ENCODE measurements at places on chromosomes 6 and 20. TPM values are rescaled to one million over a fixed set of nuclear protein-coding genes. Genes with fewer than 3 reads are reported as not detected.
A peak's percentile ranks its signal among the peaks of the same experiment; 100 is the strongest.

- H3K27me3 ChIP-seq: no peaks in the 10 kb centered on the region
- H3K27ac ChIP-seq: no peak overlapping the region
- no peaks in the 10 kb centered on the region for H3K36me3 ChIP-seq
- DNase-seq: no peak
- H3K4me1 ChIP-seq: no peaks in the 10 kb centered on the region
Observed at GRCh38 chr20:36873498-36874189, 2.3 kb upstream of the TLDC2 start.

DNA sequence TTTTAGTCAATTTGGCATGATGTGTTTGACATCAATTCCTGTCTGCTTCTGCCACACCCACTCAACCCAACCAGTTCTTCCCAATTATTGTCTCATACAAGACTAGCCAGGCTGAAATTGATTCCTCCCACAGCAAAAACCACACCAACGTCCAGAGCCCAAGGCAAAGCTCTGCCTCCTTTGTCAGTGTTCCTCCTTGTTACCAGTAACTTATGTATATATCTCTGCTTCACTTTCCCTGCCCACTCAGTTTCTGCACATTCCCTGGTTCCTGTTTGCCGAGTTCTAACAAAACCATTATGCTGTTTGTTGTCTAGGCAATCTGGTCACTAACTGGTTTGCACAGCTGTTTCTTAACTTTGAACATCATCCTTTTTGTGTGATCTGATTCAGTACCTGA, 547.9 kb upstream of the PTCHD4 start:
- no peak overlapping the region for H3K27ac ChIP-seq
- no peak overlapping the region for H3K4me3 ChIP-seq
- H3K36me3 ChIP-seq: no peaks in the 10 kb centered on the region
- H3K4me1 ChIP-seq: no peaks in the 10 kb centered on the region
- H3K27me3 ChIP-seq: no peaks in the 10 kb centered on the region

VNN1 gene
- total RNA-seq: 0.37 TPM

GRCh38 chr20:6637160-6637579, 130.3 kb upstream of the BMP2 start:
- DNase-seq: no peak
- H3K27me3 ChIP-seq: no peaks in the 10 kb centered on the region
- H3K4me3 ChIP-seq: no peak overlapping the region
- no peaks in the 10 kb centered on the region for H3K4me1 ChIP-seq

DNA sequence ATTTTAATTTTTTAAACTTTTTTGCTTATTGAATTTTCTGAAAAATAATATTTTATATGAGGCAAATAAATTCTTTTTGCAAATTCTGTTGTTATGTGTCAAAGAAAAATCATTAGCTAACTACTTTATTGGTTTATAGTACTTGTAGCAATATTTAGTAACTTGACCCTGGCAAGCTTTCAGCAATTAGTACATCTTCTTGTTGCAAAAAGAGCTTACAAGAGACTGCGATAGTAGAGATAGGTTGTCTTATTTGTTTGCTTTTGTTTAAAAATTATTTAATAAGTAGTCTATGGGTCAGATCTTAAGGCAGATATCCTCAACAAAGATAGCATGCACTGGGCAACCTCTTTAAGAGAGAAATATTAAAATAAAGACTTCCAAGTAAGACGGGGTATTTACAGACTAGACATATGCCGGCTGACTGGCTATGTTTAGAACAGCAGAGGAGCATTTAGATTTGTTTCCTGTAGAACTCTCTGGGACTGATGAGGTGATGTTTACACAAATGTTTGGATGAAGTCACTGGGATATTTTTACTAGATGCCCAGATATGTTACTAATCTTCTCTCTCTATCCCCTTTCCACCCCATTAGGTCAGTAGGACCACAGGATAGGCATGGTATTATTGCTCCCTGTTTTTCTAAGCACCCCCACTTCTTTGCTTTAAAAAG, 25.0 kb downstream of the VGLL2 start:
- no peaks in the 10 kb centered on the region for H3K36me3 ChIP-seq
- no peak for DNase-seq
- H3K4me1 ChIP-seq: no peaks in the 10 kb centered on the region
- H3K27me3 ChIP-seq: no peaks in the 10 kb centered on the region

DNA sequence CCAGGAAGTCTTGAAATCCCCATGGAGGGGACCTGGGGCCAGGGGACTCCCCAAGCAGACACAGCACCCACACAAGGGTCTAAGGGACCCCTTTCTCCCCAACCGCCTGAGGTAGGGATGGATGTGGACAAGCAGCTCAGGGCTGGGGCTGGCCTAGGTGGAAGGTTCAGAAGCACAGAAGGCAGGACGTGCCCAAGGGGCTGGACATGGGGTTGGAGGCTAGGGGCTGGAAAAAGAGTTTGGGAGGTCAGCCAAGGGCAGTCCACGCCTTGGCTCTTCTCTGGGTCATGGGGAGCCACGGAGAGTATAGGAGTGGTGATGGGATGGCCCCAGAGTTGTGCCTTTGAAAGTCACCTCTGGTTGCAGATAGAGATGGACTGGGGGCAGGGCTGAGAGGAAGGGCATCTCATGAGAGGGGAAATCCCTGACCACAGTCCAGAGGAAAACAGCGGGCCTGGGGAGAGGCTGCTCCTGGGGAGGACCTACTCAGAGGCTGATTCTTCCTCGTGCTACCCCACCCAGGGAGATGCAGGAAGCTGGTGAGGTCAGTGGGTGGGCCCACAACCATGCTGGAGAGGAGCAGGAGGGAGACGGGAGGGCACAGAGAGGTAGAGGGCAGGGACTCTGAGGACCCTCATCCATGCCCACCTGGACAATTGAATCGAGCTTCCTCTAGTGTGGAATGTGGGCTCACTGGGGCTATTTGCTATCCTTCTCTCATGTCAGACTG, 2.5 kb upstream of the HSPA12B start:
- H3K27me3 ChIP-seq: no peaks in the 10 kb centered on the region
- H3K27ac ChIP-seq: no peak overlapping the region
- H3K36me3 ChIP-seq: no peaks in the 10 kb centered on the region
- DNase-seq: no peak

MOG gene
- not detected for total RNA-seq

GRCh38 chr20:5967469-5967868, 17.0 kb downstream of the MCM8 start:
- no peaks in the 10 kb centered on the region for H3K4me1 ChIP-seq
- no peaks in the 10 kb centered on the region for H3K27me3 ChIP-seq
- no peak for DNase-seq
- no peaks in the 10 kb centered on the region for H3K36me3 ChIP-seq

PABPC1L gene
- total RNA-seq: 71.7 TPM

- H3K4me3 ChIP-seq: no peak overlapping the region
- no peaks in the 10 kb centered on the region for H3K36me3 ChIP-seq
- H3K27me3 ChIP-seq: no peaks in the 10 kb centered on the region
- no peak for DNase-seq
- no peaks in the 10 kb centered on the region for H3K4me1 ChIP-seq
- H3K27ac ChIP-seq: no peak overlapping the region
Observed at GRCh38 chr6:149046822-149047246, 270.7 kb upstream of the TAB2 start.

DNA sequence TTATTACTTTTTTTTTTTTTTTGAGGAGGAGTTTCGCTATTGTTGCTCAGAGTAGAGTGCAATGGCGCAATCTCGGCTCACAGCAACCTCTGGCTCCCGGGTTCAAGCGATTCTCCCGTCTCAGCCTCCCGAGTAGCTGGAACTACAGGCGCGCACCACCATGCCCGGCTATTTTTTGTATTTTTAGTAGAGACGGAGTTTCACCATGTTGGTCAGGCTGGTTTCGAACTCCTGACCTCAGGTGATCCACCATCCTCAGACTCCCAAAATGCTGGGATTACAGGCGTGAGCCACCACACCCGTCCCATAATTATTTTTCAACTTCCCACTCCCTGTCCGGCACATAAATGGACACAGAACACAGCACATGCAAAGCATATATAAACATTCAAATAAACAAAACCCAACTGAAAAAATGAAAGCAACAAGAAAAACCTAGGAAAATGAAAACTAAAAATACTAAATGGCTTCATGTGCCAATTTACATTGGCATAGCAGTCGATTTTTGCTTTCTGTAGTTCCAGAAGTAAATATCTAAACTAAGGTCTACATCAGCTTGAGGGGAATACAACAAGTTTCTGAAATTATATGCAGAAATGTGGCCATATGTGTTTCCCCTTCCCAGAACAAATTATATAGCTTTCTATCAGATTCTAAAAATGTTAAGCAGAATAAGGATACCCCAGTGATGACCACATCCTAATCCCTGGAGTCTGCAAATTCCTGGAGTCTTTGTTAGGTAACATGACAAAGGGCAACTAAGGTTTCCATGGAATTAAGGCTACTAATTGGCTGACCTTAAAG, 113.9 kb downstream of the HFE start:
- H3K27me3 ChIP-seq: no peaks in the 10 kb centered on the region
- no peak overlapping the region for H3K27ac ChIP-seq
- no peaks in the 10 kb centered on the region for H3K4me1 ChIP-seq
- H3K36me3 ChIP-seq: no peaks in the 10 kb centered on the region

GRCh38 chr6:158357570-158358216, 45.4 kb downstream of the TULP4 start:
- no peak for DNase-seq
- H3K27ac ChIP-seq: no peak overlapping the region
- H3K4me1 ChIP-seq: no peaks in the 10 kb centered on the region
- H3K4me3 ChIP-seq: no peak overlapping the region

- DNase-seq: no peak
- no peak overlapping the region for H3K27ac ChIP-seq
- no peak overlapping the region for H3K4me3 ChIP-seq
- H3K4me1 ChIP-seq: no peaks in the 10 kb centered on the region
Observed at GRCh38 chr20:53352727-53353440, 240.8 kb downstream of the ZNF217 start.

PSORS1C2 gene
- total RNA-seq: not detected

OR2H1 gene
- total RNA-seq: 7.5 TPM

DNA sequence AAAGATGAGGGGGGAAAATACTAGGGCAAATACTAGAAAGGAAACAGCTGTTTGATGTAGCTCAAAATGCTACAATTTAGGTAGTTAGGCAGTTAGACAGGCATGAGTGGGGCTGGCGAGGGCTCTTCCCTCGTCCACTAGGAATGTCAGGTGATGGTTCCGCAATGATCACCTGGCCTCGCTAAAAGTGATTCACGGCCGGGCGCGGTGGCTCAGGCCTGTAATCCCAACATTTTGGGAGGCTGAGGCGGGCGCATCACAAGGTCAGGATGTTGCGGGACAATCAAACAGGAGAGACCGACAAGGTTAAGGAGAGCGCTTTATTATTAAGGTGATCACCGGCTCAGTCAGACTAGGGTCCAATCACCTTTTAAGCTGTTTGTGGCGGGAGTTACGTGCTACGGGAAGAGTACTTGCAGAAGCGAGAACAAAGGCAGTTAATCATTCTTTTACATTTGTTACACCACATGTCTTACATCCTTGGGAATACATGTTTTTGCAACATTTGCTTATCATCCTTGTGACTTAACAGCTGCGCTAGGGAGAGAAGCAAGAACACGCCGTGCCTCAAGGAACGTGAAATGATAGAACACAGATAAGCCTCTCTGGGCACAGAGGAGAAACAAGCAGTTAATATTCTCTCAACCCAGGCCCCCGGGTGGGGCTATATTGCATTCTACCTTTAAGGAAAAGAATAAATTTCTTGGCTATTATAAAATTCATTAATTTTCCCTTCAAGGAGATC, 1025.4 kb downstream of the EYS start:
- H3K36me3 ChIP-seq: no peaks in the 10 kb centered on the region
- no peaks in the 10 kb centered on the region for H3K27me3 ChIP-seq
- no peak overlapping the region for H3K4me3 ChIP-seq
- peaks cover 19% of the 10 kb centered on the region for H3K4me1 ChIP-seq
- H3K27ac ChIP-seq: peak overlapping the region; percentile 40
- DNase-seq: peak; percentile 85

- no peaks in the 10 kb centered on the region for H3K36me3 ChIP-seq
- no peaks in the 10 kb centered on the region for H3K27me3 ChIP-seq
- H3K4me3 ChIP-seq: no peak overlapping the region
- DNase-seq: no peak
- peaks cover 17% of the 10 kb centered on the region for H3K4me1 ChIP-seq
- no peak overlapping the region for H3K27ac ChIP-seq
Observed at GRCh38 chr20:51628533-51629398, 86.2 kb upstream of the NFATC2 start.

DNA sequence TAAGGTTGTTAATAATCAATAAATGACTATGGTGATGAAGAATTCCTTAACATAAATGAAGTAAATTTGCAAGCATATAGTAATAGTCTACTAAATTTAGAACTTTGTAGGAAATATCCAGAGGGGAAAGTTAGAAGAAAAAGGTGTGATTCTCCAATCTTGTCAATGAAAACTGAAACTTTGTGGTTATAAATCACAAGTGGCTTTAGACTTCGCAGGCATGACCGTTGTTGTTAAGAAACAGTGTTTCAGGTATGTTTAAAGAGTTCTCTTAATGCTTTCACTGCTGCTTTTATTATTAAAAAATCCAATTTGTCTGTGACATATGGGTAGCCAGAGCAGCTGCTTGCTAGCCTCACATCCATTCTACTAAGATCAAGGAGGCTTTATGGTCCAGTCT, 475.6 kb upstream of the ADGRB3 start:
- no peaks in the 10 kb centered on the region for H3K4me1 ChIP-seq
- H3K27ac ChIP-seq: no peak overlapping the region
- no peaks in the 10 kb centered on the region for H3K27me3 ChIP-seq
- no peak overlapping the region for H3K4me3 ChIP-seq
- DNase-seq: no peak

SMLR1 gene
- total RNA-seq: 0.94 TPM

- H3K4me3 ChIP-seq: no peak overlapping the region
- no peaks in the 10 kb centered on the region for H3K27me3 ChIP-seq
- DNase-seq: no peak
- H3K27ac ChIP-seq: no peak overlapping the region
Observed at GRCh38 chr6:7060769-7061516, 46.8 kb upstream of the RREB1 start.
